Germinal center (tissue), 1 donor: ENCODE measurements at places on chromosomes 13 and 19.
A peak's percentile ranks its signal among the peaks of the same experiment; 100 is the strongest.

DNA sequence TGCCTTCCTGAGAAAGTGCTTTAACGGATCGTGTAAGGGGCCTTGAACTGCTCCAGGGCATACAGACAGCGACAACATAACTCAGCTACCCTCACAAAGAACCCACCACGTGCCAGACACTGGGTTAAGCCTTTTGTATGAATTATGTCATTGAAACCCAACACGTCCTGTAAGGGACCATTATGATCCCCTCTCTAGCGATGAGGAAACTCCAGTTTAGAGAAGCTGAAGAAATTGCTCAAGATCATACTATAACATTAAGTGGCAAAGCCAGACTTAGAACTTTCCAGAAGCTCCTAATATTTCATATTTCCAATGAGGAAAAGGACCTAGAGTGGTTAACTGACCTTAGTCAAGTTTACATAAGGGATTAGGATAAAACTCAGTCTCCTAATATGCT lies 57.0 kb upstream of the RAP2A start:
- DNase-seq = no peak

- no peak for DNase-seq
Observed at GRCh38 chr19:47005873-47006272, 13.8 kb upstream of the NPAS1 start.

DNA sequence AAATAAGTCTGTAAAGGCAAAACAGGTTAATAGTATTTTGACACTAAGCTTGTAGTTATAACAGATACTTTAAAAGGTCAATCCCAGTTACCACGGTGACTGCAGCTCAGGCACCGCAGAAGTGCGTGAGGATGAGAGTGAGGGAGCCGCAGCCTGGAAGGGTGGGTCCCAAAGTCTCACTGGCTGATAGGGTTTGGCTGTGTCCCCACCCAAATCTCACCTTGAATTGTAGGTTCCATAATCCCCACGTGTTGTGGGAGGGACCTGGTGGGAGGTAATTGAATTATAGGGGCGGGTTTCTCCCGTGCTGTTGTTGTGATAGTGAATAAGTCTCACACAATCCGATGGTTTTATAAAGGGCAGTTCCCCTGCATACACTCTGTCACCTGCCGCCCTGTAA lies 40.0 kb upstream of the GAS6 start:
- no peak for DNase-seq

DNA sequence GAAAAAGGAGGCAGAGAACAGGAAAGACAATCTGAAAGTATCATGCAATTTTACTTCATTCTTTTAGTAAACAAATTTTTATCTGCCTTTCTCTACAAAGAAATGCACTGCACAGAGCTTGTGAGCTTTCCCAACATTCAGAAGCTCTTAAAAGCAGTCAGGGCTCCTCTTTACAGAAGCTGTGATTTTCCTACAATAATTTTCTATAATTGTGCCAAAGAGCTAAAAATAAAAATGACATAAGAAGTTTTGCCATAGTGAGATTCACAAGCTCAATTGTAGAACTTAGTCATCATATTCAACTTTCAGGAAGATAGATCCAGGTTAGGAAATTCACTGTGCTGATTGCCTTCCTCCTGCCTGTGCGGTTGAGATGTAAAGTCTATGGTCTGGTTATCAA lies 341.4 kb downstream of the PCDH9 start:
- DNase-seq = no peak

GRCh38 chr19:32581705-32582179 lies 752 bp downstream of the PDCD5 start:
- no peak for DNase-seq

GRCh38 chr13:98664047-98664446 lies 87.1 kb upstream of the STK24 start:
- DNase-seq = no peak

DNA sequence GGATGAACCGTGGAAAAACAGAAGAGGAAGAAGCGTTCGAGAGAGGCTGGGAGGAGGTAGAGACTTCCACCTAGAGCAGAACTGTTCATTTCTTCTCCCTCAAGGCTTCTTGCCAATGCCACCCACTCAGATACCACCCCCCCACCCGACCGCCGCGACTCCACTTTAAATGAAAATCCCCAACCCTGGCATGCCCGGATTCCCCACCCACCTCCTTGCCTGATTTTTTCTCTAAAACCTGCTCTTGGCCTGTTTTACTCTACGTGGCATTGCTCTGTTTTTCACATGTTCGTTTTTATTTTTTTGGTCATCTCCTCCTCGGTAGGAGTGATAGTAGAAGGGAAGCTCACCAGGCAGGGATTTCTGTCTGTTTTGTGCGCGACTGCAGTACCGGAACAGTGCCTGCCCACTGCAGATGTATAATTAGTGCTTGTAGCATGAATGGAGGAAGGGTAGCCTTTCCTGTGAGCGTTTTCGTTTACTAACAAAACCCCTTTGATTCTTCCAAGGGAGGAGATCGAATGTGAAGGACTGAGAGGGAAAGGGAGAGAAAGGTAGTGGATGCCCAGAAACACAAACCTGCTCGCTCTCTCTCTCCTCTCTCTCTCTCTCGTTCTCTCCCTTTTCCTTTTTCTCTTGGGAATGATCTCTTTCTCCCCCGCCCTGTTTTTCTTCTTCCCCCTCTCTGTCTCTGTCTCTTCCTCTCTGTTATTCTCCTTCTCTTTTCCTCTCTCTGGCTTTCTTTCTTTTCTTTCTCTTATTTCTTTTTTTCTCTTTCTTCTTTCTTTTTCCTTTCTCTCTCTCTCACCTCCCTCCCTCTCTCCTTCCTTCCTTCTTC lies 2.2 kb downstream of the CD70 start:
- peak; percentile 51 for DNase-seq

DNA sequence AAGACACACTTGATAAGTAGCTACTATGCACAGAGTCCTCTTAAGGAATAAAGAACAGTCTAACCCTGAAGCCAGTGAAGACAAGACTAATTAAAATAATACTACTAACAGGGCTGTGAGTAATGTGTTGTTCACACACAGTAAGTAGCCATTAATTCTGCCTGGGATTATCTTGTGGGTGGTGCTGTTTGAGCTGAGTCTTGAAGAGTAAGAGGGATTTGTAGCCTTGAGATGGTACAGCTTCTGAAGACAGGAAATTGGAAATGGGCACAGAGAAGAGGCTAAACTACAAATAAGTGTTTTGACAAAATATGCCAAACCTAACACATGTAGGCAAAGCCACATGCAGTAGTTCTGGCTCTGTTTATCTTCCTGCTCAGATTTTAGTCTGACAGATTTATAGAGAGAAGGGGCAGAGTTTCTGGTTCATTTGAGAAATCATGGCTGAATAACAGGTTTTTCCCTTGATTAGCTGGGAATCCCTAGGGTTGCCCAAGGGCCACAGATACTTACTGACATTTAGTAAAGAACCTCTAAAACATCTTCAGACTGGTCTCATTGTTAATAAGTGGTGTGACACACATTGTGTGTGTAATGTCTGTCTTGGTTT lies 38.0 kb downstream of the ITGBL1 start:
- no peak for DNase-seq

- no peak for DNase-seq
Observed at GRCh38 chr19:44260695-44261446, 1.2 kb downstream of the ZNF233 start.

DNA sequence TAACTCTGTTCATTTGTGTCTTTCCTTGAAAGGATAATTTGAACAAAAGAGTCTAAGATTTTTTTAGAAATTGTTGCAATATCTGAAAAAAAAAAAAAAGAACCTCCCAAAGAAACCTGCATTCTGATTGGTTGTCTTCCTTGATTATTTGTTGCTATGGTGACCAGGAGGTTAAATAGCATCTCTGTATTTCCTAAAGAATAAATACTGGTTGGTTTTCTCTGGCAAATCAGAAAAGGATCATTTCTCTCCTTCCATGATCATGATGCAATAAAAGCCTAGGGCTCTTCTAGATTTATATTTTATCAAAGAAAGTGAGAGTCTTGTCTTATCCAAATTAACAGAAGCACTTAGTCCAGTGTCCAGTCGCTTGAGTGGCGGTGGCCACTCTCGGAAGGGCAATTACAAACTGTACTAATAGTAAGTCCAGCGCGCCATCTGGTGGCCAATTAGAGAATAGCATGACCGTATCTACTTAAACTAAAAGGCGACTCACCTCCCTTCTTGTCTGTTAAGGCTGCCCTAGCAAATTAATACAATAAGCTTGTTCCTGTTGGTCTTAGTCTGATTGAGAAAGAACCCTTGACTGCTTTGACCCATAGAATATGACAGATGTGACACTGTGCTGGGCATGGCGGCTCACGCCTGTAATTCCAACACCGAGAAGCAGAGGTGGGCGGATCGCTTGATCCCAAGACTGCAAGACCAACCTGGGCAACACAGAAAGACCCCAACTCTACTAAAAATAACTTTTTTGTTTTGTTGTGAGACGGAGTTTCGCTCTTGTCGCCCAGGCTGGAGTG lies 47.0 kb upstream of the PNMA8B start:
- DNase-seq = peak; percentile 62

GRCh38 chr13:29081036-29081435 lies 260.9 kb downstream of the MTUS2 start:
- DNase-seq = peak; percentile 48

- DNase-seq = no peak
Observed at GRCh38 chr19:48716562-48717291, 2.8 kb downstream of the MAMSTR start.

GRCh38 chr19:5339950-5340636 lies 519 bp downstream of the PTPRS start:
- peak; percentile 67 for DNase-seq

DNA sequence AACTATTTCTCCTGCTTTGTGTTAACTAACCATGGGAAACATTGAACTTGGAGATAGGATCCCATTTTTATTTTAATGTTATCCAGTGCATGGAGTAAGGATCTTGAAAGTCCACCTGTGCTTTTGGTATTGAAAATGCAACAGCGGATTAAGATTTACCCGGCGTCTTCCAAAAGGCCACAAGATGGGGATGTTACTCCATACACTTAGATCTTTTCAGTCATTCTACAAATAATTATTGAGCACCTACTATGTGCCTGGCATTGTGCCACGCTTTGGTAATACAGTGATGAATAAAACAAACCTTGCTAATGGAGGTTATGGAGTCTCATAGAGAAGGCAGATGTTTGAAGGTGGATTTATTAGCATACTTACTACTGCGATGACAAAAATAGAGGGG lies 56.9 kb downstream of the RFC3 start:
- no peak for DNase-seq

- DNase-seq = no peak
Observed at GRCh38 chr13:99122171-99122570, 78.5 kb upstream of the UBAC2 start.

DNA sequence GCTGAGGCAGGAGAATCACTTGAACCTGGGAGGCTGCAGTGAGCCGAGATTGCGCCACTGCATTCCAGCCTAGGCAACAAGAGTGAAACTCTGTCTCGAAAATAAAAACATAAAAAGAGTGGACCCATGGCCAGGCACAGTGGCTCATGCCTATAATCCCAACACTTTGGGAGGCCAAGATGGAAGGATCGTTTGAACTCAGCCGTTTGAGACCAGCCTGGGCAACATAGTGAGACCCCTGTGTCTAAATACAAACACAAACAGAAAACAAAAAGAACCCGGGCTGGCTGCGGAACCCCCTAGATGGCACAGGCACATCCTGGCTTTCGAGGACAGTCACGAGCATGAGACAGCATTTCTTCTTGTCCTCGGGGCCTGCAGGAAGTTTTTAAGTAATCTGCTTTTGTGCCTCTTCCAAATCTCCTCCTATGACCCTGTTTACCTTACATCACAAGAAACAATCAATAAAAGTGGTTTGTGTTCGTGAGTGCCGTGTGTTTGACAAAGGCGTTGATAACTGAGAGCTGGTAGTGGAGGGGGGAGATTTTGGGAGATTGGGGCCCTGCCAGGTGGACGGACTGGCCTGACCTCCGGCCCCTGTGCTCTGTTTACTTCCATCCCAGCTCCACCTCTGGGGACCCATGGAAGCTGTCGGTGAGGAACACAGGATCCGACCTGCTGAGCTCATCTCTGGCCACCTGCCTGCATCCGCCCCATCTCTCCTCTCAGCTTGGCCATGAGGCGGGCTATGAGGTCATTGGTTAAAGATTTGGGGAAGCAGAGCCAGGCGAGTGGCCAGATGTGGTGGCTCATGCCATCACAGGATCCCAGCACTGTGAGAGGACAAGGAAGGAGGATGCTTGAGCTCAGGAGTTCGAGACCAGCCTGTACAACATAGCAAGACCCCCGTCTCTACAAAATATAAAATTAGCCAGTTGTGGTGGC lies 5.9 kb upstream of the GDF15 start:
- DNase-seq = no peak

DNA sequence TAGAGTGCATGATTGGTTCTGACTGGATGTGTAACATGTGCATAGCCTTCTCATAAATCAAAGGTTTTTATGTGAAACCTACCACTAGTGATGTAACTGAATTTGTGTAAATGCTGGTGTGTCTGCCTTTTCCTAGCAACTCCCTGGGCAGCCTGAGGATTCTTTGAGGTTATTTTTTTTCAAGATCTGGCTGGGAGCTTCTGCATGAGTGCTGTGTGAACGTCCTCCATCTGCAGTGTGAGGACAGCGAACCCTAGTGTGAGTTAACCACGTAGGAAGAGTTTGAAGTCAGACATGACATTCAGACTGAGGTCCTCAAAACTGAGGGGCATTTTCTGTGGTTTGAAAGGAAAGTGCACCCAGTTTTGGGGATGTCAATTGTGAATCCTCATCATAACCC lies 39.9 kb downstream of the DPRX start:
- no peak for DNase-seq

DNA sequence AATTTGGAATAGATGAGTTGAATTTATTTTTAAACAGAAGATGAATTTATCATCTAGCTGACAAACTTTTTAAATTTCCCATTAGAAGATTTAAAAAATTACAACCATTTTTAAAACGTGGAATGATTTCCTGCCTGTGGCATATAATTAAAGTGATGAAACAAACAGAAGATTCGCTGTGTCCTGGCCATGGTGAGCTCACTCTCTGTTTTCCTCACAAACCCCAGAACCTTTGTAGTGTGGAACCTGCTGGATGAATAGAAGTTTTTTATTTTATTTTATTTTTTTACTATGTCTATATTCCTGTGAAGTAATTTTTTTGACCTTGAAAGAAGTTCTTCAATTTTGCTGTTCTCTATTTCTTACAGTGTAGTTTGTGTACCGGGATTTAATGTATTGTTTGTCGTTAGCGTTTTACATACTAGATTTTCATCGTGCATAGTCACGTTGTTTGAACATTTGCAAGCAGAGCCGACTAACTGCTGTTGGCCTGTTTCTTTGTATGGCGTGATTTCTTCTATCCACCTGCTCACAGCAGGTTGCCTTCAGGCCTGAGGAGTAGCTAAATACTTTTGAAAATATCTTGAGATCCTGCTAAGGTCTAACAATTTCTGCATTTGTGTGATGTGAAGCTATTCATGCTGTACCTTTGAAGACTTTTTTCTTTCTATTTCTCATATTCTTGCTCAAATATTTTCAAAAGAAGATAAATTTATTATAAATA lies 149.2 kb downstream of the GGACT start:
- no peak for DNase-seq

DNA sequence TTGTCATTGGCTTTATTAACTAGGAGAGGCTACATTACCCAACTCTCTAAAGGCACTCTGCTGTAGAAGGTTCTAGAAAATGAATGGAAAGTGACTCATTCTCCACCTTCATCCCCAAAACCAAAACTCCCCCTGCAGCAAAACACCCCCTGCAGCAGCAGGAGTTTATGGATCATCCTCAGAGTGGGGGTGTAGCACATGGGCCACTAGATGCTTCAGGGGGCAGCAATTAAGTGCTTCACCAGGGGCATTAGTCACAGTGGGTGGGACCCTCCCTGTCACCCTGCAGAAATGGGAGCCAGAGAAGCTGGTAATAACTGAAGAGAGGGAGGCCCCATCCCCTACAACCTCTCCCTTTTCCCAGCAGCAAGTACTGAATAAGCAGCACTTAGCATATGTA lies 64.5 kb upstream of the MED4 start:
- DNase-seq = no peak

GRCh38 chr19:29547981-29548380 lies 22.2 kb downstream of the VSTM2B start:
- DNase-seq = no peak
